ENCODE measurements at places on chromosomes 16 and 17.
A peak's percentile ranks its signal among the peaks of the same experiment; 100 is the strongest.

- DNase-seq, result no peak
Measured at GRCh38 chr16:58269526-58269925, 25.3 kb downstream of the PRSS54 start.

DNA sequence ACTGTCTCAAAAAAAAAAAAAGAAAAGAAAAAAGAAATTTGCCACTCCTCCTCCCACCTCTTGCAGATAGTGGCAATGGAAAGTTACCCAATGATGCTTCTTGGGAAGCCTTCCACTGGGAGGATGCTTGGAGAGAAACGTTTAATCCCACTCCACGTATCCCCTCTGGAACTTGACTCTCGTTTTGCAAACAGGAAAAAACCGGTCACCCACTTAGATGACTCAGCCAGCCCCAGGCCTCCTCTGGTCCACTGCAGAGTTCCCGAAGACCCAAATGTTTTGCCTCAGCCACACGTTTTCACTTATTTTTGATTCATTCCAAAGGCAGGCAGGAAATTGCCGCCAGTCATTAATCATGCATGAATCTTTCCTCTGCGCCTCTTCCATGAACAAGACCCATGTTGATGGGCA lies 9.3 kb upstream of the TNFRSF17 start:
- peak; percentile 99 for DNase-seq

GRCh38 chr16:2070576-2071453 lies 23.0 kb downstream of the TSC2 start:
- DNase-seq, result no peak

GRCh38 chr17:80790021-80790765 lies 201.4 kb upstream of the CHMP6 start:
- no peak for DNase-seq

GRCh38 chr17:47989700-47990099 lies 18.8 kb downstream of the CDK5RAP3 start:
- DNase-seq, result no peak

- DNase-seq, result no peak
Measured at GRCh38 chr16:48611329-48612137, 1.6 kb upstream of the N4BP1 start.

GRCh38 chr16:84498859-84499620 lies 5.4 kb downstream of the MEAK7 start:
- DNase-seq, result no peak

DNA sequence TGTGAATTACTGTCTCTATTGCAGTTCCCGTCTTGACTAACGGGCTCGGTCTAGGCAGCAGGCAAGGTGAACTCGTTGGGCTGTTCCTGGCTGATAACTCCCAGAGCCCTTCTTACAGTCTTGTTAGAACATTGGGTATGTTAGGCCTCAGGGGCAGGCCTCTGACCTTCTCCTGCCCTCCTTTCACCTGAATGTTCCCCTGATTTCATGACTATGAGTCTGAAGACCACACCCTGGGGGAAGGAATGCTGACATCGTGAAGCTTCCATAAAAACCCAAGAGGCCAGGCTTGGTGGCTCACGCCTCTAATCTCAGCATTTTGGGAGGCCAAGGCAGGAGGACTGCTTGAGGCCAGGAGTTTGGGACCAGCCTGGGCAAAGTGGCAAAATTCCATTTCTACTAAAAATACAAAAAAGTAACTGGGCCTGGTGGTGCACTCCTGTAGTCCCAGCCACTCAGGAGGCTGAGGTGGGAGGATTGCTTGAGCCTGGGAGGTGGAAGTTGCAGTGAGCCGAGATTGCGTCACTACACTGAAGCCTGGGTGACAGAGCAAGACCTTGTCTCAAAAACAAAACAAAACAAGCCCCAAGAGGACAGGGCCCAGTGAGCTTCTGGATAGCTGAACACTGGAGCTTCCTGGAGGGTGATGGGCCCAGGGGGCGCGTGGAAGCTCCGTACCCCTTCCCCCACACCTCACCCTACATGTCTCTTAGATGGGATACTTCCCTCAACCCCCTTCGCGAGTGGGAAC lies 47.8 kb upstream of the FBXO47 start:
- DNase-seq, result no peak

GRCh38 chr17:52384695-52385094 lies 226.2 kb upstream of the CA10 start:
- no peak for DNase-seq

GRCh38 chr16:80007231-80007630 lies 406.7 kb upstream of the MAF start:
- DNase-seq, result no peak

DNA sequence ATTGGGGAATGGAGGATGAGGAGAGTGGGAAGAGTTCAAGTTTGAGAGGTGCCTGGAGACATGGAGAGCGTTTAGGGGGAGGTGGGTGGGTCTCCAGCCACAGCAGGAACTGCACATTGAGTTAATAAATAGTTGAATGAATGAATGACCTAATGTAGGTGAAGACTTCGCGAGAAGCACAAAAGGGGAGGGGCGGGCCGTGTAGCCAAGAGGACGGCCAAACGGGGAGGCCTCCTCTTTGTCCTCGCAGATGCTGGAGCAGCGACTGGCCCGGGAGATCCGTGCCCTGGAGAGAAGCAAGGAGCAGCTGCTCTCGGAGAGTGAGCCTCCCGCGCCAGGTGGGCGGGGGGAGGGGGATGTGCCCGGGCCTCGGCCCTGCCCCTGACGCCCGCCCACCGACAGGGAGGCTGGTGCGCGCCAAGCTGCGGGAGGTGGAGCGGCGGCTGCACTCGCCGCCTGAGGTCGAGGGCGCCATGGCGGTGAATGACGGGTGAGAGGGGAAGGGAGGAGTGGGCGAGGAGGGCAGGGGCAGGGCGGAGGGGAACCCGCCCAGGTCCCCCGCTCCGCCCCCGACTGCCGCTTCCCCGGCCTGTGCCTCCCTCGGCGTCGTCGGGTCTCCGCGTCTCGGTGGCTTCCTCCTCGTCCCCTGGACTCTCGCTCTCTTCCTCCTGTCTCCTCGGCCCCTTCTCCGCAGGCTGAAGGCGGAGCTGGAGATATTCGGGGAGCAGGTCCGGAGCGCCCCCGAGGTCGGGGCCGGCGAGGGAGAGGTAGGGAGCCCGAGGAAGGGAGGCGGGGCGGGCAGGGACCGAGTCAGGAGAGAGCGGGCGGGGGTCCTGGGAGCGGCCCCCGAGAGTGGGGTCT lies 12.9 kb downstream of the SYCE1L start:
- DNase-seq, result no peak

- DNase-seq, result no peak
Measured at GRCh38 chr16:19522397-19522732, 467 bp upstream of the GDE1 start.

GRCh38 chr17:59848778-59849177 lies 44.0 kb downstream of the TUBD1 start:
- DNase-seq, result peak; percentile 68

- peak; percentile 92 for DNase-seq
Measured at GRCh38 chr17:74569020-74570003, 2.0 kb upstream of the CD300H start.

DNA sequence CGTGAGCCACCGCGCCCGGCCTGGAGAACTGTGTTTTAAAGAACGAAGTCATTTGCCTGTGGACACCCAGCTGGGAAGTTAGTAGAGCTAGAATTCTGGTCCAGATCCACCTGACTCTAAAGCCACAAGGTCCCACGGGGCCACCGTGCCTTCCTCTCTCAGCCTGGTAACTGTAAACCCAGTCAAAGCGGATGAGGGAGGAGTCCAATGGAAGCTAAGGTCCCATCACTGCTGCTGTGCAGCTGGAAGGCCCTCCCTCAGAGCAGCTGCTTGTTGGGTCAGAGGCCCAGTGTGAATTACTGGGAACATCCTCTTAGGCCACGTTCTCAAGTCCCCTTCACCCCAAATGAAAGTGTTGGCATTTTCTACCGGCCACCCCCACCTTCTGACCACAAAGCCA lies 48.8 kb upstream of the CACNG5 start:
- no peak for DNase-seq

DNA sequence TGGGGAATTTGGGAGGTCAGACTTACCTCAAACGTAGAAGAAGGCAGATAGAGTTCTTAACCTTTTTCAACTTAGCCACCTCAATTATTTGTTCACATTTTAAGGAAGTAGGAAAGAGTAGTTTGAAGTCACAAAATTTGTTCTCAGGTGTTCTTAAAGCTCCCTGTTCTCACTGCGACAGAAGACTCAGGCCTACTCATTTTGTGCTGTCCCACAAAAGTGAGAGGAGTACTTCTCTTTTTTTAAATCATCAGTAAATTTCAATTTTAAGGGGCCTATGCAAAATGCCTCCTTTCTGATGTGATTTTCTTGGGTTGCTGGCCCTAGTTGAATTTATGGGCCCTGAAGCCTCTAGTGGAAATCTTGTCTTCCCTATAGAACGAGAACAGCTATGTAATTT lies 133.4 kb downstream of the MAP2K6 start:
- no peak for DNase-seq

DNA sequence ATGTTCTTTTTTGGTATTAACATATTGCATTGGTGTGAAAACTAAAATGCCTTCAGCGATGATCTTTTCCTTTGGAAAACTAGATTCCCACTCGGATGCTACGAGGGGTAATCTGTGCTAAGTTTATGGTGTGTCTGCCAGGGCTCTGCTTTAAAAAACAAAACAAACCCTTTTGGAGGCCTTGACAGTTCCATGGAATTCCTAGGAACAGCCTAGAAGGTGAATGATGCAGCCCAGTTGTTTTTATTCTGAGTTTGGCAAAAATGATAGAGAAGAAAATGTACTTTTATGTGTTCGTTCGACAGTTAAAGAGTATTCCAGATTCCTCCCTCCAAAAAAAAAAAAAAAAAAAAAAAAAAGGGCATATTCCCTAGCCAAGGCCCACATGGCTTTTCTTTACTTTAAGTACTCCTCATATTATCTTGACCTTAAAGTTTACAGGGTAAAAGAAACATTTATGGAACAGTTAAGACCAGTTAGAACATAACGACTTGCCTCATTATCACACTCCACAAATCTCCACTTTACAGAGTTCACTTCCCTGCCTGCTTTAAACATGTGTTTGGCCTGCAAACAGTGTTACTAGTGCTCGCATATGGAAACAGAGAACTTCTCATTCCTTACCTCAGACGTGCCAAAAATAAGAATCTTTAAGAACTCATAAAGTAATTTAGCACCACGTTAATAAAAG lies 159.1 kb downstream of the WWOX start:
- no peak for DNase-seq
